ENCODE measurements at places on chromosomes 7 and 10.

DNA sequence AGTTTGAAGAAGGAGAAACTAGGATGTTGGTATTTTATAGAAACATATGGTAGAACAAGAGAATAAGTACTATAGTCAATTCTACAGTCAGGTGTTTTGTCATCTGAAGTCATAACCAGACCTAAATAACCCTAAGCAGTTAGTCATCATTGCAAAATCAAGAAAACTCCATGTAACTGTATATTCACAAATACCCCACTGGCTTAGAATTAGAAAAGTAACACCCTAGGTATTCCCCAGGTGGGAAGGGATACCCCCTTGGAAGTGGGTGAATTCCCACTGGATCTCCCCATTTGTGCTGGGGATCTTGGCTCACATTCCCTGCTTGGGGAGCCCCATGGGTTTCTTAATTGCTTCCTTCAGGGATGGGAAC, 45.9 kb upstream of the ITGB8 start:
- no peak for DNase-seq

DNA sequence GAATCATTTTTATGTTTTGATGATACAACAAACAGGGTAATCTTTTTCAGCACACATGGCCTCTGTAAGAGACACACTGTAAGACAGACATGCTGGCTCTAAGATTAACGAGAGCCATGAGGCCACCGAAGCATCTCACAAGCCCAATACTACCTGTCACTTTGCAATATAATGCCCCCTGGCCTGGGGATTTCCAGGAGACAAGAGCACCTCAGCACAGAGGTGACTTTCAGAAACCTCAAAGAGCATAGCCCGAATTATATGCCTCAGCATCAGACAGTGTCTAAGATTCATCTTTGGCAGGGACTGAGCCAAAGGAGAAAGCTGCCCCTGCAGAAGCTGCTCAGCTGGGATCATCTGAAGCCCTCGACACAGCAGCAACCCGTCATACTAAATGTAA, 44.2 kb upstream of the TMEM213 start:
- no peak for DNase-seq

DNA sequence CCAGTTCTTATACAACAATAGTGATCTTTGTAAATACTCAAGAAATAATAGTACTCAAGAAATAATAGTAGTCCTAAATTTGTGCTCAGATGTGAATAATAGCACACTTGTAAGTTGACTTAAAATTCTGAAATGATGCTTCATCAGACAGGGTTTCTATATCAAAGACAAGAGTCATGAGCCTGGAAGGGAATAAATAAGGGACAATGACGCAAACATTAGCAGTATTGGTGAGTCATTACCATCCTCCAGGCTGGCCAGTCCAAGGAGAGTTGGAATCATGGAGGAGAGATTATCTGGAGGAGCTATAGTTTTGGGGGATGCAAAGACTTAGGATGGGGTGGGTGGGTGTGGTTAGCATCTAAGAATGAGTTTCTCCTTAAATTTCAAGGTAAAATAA, 6.1 kb upstream of the SH3PXD2A start:
- DNase-seq: no peak

GRCh38 chr7:20279979-20280378, 50.7 kb upstream of the ITGB8 start:
- no peak for DNase-seq

- DNase-seq: no peak
These were observed 290.5 kb downstream of the USP6NL start for GRCh38 chr10:11320809-11321520.

All from T-helper 2 cell treated with Interferon-gamma antibody and Interleukin-4, amounts not matched to agents 5 μg/mL and 100 μg/mL, for 36 hours (primary cell).